ENCODE measurements at places on chromosomes 4 and X.

- DNase-seq = no peak
Observed at GRCh38 chrX:150940844-150941495, 42.2 kb upstream of the HMGB3 start.

DNA sequence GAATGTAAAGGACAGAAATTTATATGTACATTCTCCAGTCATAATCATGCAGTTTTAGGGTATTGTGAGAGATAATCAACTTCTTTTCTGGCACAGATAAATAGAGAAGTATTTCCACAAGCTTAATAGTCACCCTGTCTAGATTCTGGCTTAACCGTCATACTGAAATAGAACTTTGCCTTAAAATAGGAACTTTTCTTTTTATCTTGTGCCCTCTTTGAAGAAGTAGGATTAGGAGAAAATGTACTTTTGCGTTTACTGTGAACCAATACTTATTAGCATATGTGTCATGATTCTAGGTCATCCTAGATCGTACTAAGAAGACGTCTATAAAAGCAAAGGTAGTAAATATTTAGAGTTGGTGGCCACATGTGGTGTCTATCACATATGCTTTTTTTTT lies 95.4 kb downstream of the NFKB1 start:
- DNase-seq = no peak

GRCh38 chr4:129532573-129532972 lies 436.6 kb downstream of the C4orf33 start:
- DNase-seq = no peak

DNA sequence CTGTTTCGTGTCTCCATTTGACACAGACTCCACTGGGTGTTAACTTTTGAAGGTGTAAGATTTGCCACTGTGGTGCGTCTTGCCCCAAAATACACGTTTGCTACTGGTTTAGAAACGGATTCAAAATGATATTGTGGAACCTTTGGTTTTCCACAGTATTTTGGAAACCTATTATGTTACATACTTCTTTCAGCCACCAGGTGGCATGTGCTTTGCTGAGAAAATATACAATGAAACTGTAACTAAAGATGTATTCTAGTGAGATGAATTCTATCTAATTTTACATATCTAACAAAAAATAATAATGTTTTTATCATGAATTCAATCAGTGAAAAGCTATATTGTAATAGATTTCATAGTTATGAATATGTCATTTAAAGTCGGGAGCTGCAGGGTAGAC lies 28.4 kb upstream of the SLITRK4 start:
- no peak for DNase-seq

DNA sequence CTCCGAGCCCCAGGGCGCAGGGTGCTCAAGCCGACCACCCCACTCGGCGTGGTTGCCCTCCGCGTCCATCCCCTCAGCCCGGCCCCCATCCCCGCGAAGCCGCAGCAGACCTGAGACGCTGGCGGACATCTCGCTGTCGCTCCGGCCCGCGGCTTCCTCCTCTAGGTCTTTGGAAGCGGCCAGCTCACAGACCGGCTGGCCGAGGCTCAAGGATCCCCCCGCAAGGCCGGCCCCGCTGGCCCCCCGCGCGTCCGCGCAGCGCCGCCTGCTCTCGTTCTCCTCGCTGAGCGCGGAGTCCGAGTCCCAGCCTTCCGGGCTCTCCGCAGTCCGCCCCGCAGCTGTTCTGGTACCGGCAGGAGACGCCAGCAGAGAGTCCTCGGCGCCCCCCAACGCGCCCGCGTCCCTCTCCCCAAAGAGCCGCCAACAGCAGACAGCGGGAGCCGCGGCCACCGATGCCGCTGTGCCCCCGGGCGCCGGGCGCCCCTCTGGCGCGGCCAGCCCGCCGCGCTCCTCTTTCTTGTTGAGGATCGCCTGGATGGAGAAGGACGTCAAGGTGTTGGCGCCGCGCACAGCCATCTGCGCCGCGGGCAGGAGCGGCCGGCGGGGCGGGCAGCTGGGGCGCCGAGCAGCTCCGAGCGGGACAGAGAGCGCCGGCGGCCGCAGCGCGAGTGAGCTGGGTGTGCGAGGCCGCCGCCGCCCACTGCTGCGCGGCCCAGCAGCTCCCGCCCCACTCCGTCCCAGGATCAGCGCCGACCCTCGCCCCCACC lies at the start of gene NKX3-2:
Gene NKX3-2, minus strand, starts transcription at position 670 of the 767 bp plus-strand sequence. Its CDS starts 94 bp downstream, at position 576.
- no peak for DNase-seq

- DNase-seq = no peak
Observed at GRCh38 chrX:19827088-19827487, 60.3 kb downstream of the SH3KBP1 start.

GRCh38 chrX:11412715-11413623 lies 119.8 kb downstream of the AMELX start:
- no peak for DNase-seq

GRCh38 chrX:149717803-149718202 lies 5.9 kb downstream of the MAGEA11 start:
- DNase-seq = no peak

- DNase-seq = no peak
Observed at GRCh38 chr4:65917486-65917885, 247.2 kb upstream of the EPHA5 start.
